CD4-positive, alpha-beta T cell (primary cell): ENCODE measurements at places on chromosomes 11 and 22. TPM values are rescaled to one million over a fixed set of nuclear protein-coding genes. Genes with fewer than 3 reads are reported as not detected.

The SCN2B gene
- total RNA-seq = not detected

The CCDC188 gene
- total RNA-seq = not detected

The TMEM191C gene
- 3.9 TPM for total RNA-seq

The KCNQ1 gene
- total RNA-seq = 33.1 TPM

The MS4A14 gene
- not detected for total RNA-seq

The DNAJB7 gene
- not detected for total RNA-seq

The OSBP gene
- 54.9 TPM for total RNA-seq

The FBLN1 gene
- not detected for total RNA-seq

The KCNE3 gene
- total RNA-seq = 0.08 TPM

The NUP98 gene
- total RNA-seq = 186 TPM

The SGSM1 gene
- total RNA-seq = 1.9 TPM

The LSP1 gene
- 232 TPM for total RNA-seq

The MMP27 gene
- not detected for total RNA-seq

The ARVCF gene
- total RNA-seq = 2.2 TPM

The CREB3L1 gene
- not detected for total RNA-seq

The GSTP1 gene
- 60.1 TPM for total RNA-seq

The MAFF gene
- 27.3 TPM for total RNA-seq

The MMP12 gene
- total RNA-seq = not detected

The RIN1 gene
- 1.2 TPM for total RNA-seq

The DBX1 gene
- 0.17 TPM for total RNA-seq

The SPTBN2 gene
- not detected for total RNA-seq

The FRMD8 gene
- 19.4 TPM for total RNA-seq

The BSX gene
- not detected for total RNA-seq

The RAPSN gene
- total RNA-seq = 0.85 TPM

The JHY gene
- 4.6 TPM for total RNA-seq

The MAJIN gene
- 0.55 TPM for total RNA-seq

The HEPHL1 gene
- not detected for total RNA-seq

The C11orf97 gene
- not detected for total RNA-seq

The RASL10A gene
- total RNA-seq = 0.30 TPM

The CHRM1 gene
- total RNA-seq = not detected

The GLB1L2 gene
- total RNA-seq = 0.59 TPM

The PATE2 gene
- not detected for total RNA-seq

The OVCH2 gene
- not detected for total RNA-seq

The OR52E8 gene
- total RNA-seq = not detected

The ELF5 gene
- total RNA-seq = not detected

The MPPED2 gene
- total RNA-seq = 0.96 TPM

The OR51E1 gene
- total RNA-seq = not detected

The HTR3B gene
- not detected for total RNA-seq

The BCO2 gene
- total RNA-seq = 1.1 TPM

The UPK3A gene
- total RNA-seq = not detected

The GDPD5 gene
- total RNA-seq = 91.6 TPM

The OR2D2 gene
- total RNA-seq = not detected

The HPX gene
- total RNA-seq = 0.87 TPM

The OR51E2 gene
- not detected for total RNA-seq

The CHRM4 gene
- 3.7 TPM for total RNA-seq

The TESMIN gene
- total RNA-seq = 4.3 TPM

The CHST1 gene
- not detected for total RNA-seq

The MRGPRX4 gene
- not detected for total RNA-seq

The SYCE3 gene
- total RNA-seq = not detected

The GNAZ gene
- total RNA-seq = 0.38 TPM

The KLHL35 gene
- 0.33 TPM for total RNA-seq
